ENCODE measurements at places on chromosomes 5 and 9. TPM values are rescaled to one million over a fixed set of nuclear protein-coding genes. Genes with fewer than 3 reads are reported as not detected.

DNA sequence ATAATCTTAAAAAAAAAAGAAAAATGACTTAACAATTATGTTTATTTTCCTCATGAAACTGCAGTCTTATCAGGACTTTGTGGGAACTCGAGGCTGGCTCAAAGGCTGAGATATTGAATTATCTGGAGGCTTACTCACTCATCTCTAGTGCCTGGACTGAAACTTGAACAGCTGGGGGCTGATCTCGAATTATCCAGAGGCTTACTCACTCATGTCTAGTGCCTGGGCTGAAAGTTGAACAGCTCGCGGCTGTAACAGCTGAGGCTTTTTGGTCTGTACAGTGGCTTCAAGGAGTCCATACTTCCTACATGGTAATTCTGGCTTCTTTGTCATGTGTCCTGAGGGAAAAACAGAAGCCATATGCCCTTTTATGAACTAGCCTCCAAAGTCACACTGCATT, 371.9 kb downstream of the CETN3 start:
- no peak overlapping the region for H3K27ac ChIP-seq
- no peak for DNase-seq
- H3K4me3 ChIP-seq, result no peak overlapping the region
- H3K36me3 ChIP-seq, result peaks cover 2% of the 10 kb centered on the region
- H3K27me3 ChIP-seq, result no peaks in the 10 kb centered on the region

DNA sequence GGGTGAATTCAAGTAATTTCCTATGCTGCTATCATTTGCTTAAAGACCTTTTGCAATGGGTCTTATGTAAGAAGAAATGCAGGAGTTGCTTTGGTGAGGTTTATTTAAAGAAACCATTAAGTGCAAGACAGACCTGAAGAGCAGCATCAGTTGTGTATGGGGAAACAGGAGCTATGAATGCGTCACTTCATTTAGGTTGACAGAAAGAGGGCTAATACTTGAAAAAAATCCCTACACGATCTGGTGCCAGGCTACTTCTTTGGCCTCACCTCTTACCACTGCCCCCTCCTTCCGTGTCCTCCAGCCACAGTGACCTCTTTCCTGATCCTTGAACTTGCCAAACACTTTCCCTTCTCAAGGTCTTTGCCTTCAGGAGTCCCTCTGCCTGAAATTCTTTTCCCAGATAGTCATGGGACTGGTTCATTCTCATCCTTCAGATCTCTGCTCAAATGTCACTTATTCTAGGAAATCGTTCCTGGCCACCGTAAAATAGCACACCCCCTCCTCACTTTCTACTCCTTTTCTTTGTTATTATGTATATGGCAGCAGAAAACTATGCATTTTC, 1.4 kb upstream of the JAK2 start:
- H3K27me3 ChIP-seq, result no peaks in the 10 kb centered on the region
- H3K27ac ChIP-seq, result peak overlapping the region; percentile 95
- H3K4me1 ChIP-seq, result peaks cover 49% of the 10 kb centered on the region
- H3K4me3 ChIP-seq, result peak overlapping the region; percentile 87
- H3K36me3 ChIP-seq, result peaks cover 8% of the 10 kb centered on the region

- H3K27ac ChIP-seq, result no peak overlapping the region
- no peaks in the 10 kb centered on the region for H3K36me3 ChIP-seq
- no peaks in the 10 kb centered on the region for H3K4me1 ChIP-seq
- H3K27me3 ChIP-seq, result peaks cover 13% of the 10 kb centered on the region
- no peak overlapping the region for H3K4me3 ChIP-seq
- DNase-seq, result no peak
Observed at GRCh38 chr5:155127552-155127951, 114.0 kb downstream of the KIF4B start.

Gene TXN
- 205 TPM for total RNA-seq

GRCh38 chr5:154287136-154287535, 96.6 kb downstream of the GALNT10 start:
- no peak for DNase-seq
- H3K4me3 ChIP-seq, result no peak overlapping the region
- peaks cover 15% of the 10 kb centered on the region for H3K36me3 ChIP-seq
- peaks cover 44% of the 10 kb centered on the region for H3K4me1 ChIP-seq

DNA sequence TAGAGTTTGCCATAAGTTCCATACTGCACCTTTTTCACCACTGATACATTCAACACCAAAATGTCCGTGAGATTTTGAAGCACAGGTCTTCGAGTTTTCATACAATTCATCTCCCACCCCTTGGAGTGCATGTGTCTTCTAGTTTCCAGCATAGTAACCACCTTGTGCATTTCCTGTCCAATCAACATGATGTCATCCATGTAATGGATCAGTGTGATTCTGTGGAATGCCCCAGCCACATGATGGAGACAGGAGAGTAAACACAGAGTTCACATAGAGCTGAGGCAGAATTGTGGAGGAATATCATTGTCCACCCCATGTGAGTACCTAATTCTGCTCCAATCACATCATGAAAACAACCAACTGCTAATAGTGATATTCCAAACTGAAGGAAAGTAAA, 441.5 kb upstream of the CDH6 start:
- no peak overlapping the region for H3K4me3 ChIP-seq
- DNase-seq, result no peak
- H3K36me3 ChIP-seq, result no peaks in the 10 kb centered on the region
- no peaks in the 10 kb centered on the region for H3K27me3 ChIP-seq
- H3K27ac ChIP-seq, result no peak overlapping the region

Data from activated B cell treated with CpG ODN at 0.5 μM for 24 hours (primary cell).